ENCODE measurements at places on chromosomes 2 and 18.

DNA sequence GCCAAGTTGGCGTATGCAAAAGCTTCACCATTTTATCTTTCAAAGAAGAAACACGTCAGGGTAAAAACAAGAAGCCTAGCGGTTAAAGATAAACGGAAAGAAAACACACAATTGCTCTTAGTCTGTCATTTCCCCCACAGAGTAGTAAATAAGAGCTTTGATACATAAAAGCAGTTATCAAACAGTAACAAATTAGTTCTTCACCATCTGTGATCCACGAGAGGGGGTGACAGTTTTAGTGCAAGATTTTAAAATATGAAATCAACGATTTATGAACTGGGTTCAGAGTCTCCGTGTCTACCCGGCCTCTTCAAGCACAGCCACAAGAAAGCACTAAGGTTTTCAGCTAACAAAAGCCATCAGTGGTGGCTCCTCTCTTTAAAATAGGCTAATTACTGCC, 703.9 kb upstream of the ID2 start:
- DNase-seq = no peak

GRCh38 chr18:30889519-30890301, 152.8 kb downstream of the DSC3 start:
- DNase-seq = no peak

- DNase-seq = no peak
Observed at GRCh38 chr2:96764253-96764637, 3.5 kb downstream of the CNNM4 start.

DNA sequence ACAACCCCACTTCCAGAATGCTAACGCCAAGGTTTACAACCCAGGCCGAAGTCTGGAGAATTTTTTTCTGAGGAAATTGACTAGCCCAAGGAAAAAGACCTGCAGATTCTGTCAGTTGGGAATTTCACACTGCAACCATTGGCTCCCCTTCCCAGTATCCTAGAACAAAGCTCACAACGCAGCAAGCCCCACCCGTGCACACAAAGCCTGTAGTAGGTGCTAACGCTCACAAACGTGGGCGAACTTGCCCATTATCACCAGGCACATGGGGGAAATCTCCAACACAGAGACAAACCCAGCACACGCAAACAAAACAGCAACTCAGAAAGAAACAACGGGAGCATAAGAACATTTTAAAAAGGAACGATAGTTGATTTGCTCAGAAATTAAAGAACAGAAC, 265.1 kb downstream of the EIPR1 start:
- no peak for DNase-seq

- DNase-seq = no peak
Observed at GRCh38 chr2:29705616-29706015, 215.8 kb downstream of the ALK start.

GRCh38 chr2:107334306-107334705, 448.3 kb upstream of the ST6GAL2 start:
- no peak for DNase-seq

DNA sequence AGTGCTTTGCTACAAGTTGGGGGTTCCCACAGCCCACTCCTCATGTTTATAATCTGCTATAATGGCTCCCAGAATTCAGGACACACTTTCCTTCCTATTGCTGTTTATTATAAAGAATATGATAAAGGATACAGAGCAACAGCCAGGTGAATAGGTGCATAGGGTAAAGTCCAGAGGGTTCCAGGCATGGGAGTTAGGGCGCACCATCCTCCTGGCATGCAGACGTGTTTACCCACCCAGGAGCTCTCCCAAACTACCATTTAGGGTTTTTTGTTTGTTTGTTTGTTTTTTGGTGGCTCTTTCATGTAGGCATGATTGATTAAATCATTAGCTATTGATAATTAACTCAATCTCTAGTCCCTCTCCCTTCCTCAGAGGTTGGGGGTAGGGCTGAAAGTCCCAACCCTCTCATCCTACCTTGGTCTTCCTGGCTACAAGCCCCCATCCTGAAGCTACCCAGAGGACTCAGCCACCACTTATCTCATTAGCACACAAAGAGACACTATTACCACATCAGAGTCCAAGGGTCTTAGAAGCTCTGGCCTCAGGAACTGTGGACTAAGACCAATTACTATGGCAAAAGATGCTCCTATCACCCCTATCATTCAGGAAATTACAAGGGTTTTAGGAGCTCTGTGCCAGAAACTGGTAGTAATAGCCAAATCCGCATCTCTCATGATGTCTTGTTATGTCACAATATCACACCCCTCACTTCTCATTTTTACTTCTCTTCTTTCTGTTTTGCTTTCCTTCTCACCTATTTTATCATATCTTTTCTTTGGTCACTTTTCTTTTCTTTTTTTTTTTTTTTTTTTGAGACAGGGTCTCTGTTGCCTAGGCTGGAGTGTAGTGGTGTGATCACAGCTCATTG, 154.9 kb upstream of the TTC39C start:
- no peak for DNase-seq

- DNase-seq = no peak
Observed at GRCh38 chr2:97723156-97724072, 10.0 kb downstream of the ZAP70 start.

DNA sequence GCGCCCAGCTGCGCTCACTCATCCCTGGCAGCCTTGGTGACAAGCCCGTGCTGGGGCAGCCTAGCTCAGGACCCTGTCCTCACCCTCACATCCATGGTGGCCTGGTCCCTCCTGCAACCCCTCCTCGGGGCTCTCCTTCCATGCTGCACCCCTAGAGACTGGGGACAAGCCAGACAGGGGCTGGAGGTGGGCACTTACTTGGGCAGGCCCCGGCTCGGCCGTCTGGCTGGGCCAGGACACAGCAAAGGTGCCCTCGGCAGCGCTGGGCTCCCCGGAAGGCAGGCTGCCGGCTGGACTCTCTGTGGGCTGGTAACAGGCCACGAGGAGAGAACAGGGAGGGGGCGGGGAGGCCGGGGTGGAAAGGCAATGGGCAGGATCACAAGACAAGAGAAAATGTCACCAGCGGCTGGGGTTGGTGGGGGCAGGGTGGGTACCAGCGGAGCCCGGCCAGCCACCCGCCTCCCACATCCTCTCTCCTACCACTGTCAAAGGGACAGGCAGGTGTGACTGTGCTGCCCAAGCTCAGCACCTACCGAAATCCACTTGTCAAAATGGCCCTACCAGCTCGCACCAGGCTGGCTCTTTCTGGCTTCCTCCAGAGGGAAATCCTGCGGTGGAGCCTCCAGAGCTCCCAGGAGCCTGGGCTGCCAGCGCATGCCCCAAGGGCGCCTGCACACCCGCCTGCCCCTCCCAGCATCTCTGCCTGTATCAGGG, 54.7 kb downstream of the BIN1 start:
- peak; percentile 28 for DNase-seq

DNA sequence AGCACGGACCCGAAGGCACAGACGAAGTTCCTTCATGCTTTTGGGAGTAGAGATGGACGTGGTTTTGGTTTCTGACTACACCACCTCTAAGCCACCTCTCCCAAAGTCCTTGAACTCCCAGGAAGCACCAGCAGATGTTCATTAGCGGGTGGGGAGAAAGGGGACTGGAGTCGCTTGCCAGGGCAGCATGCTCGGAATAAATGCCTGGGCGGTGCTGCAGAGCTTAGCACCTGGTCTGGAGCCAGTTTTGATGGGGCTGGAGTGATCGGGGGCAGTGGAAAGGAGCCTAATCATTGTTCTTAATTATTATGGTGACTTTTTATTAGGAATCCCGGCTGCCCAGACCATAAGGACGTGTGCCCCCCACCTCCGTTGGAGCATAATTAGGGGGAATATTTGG, 220.8 kb downstream of the TFCP2L1 start:
- no peak for DNase-seq

- no peak for DNase-seq
Observed at GRCh38 chr18:56312551-56313335, 325.6 kb downstream of the TXNL1 start.

GRCh38 chr2:202736826-202737225, 102.1 kb downstream of the FAM117B start:
- DNase-seq = no peak

DNA sequence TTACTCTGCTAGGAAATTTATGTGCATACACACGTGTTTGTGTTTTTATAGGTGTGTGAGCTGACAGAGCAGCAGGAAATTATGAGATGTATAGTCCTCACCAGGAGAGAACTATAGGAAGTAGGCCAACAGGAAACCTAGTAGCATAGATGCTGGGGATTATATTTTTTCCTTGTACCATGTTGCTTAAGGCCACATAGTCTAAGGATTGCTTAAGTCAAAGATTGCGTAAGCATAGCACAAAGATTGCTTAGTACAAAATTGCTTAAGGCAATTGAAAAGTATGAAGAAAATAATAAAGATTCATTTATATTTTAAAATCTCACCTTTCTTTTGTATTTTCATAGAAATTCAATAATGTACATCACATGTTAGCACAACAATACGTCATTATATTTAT, 18.7 kb upstream of the CCDC102B start:
- DNase-seq = no peak

DNA sequence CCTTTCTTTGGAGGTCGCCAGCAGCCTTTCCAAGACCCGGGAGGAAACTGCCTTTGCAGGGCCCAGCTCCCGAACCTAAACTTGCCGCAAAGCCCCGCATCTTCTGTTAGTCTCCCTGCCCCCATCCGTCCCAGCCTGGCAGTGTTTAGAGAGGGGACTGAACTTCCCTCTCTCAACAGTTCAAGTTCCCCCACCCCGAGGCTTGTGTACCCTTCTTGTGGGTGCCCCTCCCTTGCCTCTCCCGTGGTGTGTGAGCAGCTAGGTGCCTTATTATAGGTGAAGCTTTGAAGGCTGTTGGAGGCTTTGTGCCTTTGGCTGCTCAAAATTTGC, 1.4 kb downstream of the LBH start:
- DNase-seq = no peak

DNA sequence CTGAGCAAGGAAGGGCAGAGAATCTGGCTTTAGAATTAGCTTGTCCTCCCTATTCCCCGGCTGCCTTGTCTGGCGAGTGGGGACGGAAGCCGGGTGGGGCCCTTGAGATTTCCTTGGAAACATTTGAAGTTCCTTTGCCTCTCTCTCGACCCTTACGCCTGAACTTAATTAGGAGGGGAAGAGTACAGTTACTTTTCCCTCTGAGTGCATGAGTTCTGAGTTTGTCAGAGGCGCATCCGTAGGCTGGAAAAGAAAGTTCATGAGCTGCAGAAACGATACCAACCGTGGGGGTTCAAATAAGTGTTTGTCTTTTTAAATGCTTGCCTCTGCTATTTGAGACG, 468 bp downstream of the PIKFYVE start:
- no peak for DNase-seq

All from activated naive CD8-positive, alpha-beta T cell treated with anti-CD3 and anti-CD28 coated beads, Interleukin-2, amount 10 ng/mL, durations not matched to agents 7 days and 5 days (primary cell).